ENCODE measurements at places on chromosomes 3 and 15.

DNA sequence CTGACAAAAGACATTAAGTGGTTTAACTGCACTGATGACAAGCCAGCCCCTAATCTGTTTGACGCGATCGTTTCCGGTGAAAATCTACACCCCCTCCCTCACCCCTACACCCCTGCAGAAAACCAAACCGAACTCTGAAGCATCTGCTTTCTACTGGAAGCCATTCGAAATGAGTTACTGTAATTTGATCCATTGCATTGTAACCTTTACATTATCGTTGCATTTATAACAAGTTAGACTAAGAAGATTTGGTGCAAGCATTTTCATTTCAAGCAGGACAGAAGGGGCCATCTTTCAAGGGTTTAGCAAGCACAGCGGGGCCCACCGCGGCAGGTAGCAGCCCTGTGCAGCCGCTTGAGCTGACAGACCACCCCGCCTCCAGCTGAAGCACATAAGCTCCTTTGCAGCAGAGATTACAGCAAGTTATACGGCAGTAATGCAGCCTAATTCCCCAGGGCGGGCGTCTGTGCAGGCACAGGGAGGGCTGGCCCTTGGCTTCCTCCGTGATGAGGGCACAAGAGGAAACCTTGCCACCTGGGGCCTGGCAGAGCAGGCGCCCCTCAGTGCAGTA is 79.3 kb downstream of the CHSY1 start:
- DNase-seq, result peak; percentile 35

DNA sequence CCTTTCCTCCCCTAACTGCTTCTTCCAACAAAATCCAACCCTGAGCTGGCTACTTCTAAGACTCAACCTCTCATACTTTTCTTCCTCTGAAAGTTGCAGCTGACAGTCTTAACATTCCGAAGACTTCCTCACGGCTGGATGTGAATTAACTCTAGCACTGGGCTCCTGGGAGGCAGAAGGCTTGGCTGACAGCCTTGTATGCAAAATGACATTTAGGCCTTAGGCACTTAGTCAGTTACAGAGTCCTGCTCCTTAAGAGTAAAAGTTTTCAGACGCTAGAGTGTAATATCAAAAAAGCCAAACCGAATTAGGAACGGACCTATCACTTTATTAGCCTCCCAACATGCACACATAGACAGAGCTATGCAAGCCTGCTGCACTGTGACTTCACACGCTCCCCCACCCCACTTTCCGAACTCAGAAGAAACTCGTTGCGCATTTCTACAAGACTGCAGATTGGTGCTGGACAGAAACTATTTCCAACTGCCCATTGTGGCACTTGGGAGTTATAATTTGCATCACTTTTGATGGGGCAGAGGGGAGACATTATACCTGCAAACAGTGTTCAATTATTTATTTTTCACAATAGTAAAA is 15.5 kb upstream of the ANXA2 start:
- DNase-seq, result peak; percentile 78

- no peak for DNase-seq
Measured at GRCh38 chr15:42727750-42728381, 9.1 kb downstream of the CDAN1 start.

DNA sequence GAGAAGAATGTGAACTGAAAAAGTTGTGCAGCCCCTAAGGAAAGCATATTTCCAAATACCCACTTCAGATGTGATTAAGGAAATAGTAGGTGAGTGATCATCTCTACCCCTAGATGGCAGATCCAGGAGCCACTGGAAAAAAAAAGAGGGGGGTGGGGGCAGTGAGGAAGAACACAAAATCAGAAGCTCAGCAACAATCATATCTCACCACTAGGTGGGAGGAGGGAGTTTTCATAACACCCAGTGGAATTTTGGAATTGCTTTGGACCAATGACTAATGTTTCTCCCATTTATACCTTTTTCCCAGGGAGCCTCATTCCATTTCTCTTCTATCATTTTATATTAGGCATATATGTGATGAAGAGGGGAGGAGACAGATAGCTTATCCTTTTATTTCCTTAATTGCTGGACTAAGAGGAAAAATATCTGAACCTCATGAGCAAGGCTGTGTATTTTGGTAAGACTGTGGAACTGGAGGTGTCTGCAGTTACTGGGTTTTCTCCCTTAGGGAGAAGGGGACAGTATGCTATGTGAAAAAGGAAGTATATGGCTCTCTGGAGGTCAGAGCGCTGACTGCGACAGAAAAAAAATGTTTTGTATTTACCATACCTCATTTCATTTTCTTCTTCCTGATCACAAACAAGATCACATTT is 363.4 kb downstream of the GAP43 start:
- DNase-seq, result peak; percentile 50

DNA sequence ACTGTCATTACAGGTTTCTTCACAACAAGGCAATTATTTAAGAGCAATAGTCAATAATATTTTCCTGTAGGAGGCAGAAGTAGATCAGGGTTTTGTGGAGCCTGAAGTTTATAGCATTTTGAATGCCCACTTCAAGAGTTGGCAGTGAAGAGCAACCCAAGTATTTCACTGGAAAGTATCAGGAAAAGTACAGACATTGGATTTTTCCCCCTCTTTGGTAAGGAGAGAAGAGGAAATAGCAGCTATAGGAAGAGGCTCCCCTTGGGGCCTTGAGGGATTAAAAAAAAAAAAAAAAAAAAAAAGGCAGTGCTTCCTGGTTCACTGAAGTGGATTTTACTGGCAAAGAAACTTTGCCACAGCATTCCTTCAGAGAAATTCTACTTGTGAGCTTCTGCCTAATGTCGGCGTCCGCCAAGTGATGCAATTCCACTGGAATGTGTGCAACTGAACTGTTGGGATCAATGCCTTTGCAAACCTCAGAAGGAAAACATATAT is 5.7 kb upstream of the CNTN6 start:
- peak; percentile 99 for DNase-seq

- DNase-seq, result no peak
Measured at GRCh38 chr3:134030379-134031347, 938 bp upstream of the SLCO2A1 start.

- DNase-seq, result no peak
Measured at GRCh38 chr3:194278186-194278845, 72.8 kb downstream of the CPN2 start.

- DNase-seq, result peak; percentile 33
Measured at GRCh38 chr3:49456466-49456865, 13.6 kb upstream of the DAG1 start.

- no peak for DNase-seq
Measured at GRCh38 chr3:70744536-70744935, 432.1 kb upstream of the MDFIC2 start.

- no peak for DNase-seq
Measured at GRCh38 chr15:93288728-93289294, 199.8 kb upstream of the RGMA start.

DNA sequence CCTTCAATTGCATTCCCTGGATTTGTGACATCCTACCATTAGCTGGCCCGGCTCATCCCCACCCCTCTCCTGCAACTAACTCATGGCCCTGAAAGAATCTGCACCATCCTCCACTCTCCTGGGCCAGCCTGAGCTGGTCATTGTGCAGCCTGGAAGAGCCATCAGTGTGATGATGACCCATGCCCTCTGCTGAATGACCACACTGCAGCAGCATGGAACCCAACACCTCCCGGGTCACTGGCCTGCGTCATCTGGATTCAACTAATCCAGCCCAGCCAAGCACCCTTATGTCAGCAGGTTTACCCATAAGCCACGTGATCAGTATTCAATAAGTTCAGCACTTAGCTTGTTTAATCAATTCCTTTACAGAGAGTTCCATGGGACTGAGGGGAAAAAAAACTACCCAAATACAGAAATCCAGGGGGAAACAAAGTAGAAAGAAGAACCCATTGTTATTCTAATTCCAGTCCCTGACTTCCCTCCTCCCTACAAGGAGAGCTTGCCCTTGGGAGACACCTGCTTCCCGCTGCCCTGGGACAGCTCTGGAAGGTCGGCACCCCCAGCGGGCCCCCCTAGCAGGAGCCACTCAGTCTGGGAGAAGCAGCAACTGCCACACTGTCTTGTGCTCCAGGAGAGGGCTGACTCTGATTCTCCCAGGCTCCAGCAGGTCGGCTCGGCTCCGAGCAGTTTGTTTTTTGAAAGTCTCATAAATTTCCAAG is 309.1 kb upstream of the TLE3 start:
- DNase-seq, result no peak

GRCh38 chr3:159977295-159977694 is 11.3 kb upstream of the IL12A start:
- no peak for DNase-seq

DNA sequence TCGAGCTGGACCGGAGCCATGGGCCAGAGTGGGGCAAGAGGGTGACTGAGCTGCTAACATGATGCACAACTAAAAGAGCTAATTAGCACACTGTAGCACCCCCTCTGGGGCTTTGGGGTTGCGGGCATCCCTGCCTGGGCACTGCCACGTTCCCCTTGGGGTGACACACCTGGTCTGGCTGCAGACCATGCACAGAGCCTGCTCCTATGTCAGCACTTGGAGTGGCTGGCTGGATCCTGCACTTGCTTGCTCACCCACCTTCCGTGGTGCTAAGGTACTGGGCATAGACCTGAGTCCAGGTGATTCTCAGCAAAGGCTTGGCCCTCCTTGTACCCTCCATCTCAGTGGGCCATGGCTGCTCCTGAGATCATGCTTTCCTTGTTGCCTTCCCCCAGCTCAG is 12.8 kb upstream of the SPTBN5 start:
- DNase-seq, result no peak

GRCh38 chr3:16355828-16356227 is 90.8 kb downstream of the OXNAD1 start:
- DNase-seq, result no peak

GRCh38 chr3:101038880-101039279 is 45.7 kb upstream of the ABI3BP start:
- DNase-seq, result peak; percentile 80

- DNase-seq, result no peak
Measured at GRCh38 chr15:80926126-80926525, 63.5 kb downstream of the MESD start.

DNA sequence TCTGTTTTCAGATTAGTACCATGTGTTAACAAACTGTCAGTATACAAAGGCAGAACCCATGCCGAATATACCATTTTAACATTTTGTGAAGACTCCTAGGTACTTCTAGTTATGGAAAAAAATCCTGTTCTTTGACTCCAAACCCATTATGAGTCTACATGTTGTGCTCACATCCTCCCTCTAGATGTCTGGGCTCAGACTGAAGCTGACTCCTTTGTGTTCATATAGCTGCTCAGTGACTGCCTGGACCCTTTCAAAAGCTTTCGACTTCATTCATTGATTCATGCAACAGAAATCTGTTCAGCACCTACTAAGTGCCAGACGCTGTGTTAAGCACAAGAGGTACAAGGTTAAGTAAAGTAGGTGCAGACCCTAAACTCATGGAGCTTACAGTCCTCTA is 60.5 kb downstream of the MEGF11 start:
- no peak for DNase-seq

- no peak for DNase-seq
Measured at GRCh38 chr15:78234515-78235040, at the start of gene ACSBG1. TSS of gene ACSBG1 (minus strand) at chr15:78234565. CDS start at chr15:78234501, 64 bp downstream.

DNA sequence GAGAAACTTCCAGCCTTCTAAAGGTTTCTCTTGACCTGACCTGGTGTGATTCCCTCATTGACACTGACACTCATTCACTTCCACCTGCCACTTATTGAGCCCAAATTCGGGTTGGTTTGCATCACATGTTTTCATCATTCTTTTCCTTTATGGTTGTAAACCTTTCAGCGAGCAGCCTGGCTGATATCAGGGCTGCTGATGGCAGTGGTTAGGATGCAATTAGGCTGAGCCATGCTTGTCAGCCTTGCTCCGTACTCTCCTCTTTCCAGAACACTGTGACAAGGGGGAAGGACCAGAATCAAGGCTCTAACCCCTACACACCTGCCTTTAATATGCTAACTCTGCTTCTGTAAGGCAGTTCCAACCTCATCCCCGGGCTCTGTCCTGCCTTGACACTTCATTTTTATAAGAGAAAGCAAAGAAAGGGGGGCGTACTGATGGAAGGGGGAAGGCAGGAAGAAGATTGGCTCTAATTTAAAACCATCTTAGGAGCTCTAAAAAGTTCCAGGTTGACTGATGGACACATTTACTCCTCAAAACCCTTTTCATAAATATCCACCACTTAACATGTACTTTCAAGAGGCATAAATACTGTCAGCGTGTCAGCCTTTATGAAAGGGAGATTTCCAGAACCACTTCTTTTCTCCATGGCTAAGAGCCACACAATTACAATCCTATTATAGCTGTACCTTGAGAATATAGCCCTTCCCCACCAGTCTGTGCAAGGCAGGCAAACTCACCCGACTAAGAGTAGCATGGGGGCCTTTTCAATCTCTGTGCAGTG is 5.7 kb downstream of the NMNAT3 start:
- no peak for DNase-seq

DNA sequence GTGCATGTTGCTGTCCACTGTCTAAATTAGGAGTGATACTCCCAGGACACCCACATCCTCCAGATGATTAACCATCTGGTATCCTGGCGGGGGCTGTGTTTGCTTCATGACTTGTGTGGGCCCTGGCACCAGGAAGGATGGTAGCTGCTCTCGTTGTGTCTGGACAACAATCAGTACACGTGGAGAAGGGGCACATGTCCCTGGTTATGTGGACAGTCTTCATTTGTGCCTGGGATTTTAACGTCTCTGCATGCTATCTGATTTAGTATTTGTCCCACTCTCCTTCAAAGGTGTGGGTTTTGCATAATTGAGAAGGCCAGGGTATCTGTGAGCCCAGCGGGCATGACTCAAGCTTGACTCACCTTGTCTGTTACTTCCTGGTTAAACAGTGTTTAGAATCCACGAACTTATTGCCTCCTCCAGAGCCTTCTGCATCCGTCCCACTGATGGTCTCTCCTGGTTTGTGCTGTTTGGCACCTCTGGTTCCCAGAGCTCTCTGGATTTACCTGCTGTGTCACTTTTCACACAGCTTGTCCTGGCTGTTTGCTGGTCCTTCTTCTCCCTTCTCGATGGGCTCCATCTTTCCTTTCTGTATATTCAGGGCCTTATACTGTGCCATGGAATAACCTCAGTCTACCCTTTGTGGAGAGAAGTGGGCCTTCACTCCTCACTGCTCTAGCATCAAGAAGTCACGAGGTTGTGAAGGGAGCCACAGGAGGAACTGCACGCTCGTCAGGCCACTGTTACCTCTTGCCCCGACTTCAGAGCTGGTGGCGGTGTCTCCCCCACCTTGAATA is 32.5 kb downstream of the ARNT2 start:
- DNase-seq, result no peak

GRCh38 chr15:43775411-43775965 is 1.3 kb downstream of the ELL3 start:
- peak; percentile 62 for DNase-seq

Measured in fibroblast of skin of scalp (primary cell).